ENCODE measurements at places on chromosomes 11 and 22.

DNA sequence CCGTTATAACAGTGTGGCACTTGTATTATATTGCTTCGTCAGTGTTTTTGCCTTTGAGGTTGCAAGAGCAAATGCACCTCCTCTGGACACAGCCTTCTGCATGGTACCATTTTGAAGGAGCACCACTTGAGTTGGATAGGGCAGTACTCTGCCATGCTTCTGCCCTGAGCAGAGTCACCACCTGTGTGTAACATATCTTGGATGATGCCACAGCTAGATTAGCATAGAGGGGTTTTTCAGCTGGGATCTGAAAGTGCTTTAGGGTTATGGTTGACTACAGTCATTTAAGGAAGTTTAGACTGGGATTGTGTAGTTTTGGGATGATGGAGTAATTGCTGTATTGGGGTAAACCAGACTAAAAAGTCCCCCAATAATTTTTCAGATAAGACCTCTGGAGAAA is 78.8 kb downstream of the PPP6R3 start:
- DNase-seq: no peak

DNA sequence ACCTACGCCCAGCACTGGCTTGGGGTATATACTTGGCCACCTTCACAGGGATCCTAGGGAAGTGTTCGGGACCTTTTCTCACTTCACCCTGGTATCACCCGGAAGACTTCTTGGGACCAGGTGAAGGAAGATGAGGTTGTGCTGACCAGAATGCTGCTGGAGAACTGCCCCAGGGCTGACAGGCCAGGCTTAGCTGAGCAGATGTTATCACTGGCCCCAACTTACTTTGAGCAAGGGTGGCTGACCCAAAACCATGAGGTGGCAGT is 4.5 kb downstream of the FTH1 start:
- DNase-seq: no peak

DNA sequence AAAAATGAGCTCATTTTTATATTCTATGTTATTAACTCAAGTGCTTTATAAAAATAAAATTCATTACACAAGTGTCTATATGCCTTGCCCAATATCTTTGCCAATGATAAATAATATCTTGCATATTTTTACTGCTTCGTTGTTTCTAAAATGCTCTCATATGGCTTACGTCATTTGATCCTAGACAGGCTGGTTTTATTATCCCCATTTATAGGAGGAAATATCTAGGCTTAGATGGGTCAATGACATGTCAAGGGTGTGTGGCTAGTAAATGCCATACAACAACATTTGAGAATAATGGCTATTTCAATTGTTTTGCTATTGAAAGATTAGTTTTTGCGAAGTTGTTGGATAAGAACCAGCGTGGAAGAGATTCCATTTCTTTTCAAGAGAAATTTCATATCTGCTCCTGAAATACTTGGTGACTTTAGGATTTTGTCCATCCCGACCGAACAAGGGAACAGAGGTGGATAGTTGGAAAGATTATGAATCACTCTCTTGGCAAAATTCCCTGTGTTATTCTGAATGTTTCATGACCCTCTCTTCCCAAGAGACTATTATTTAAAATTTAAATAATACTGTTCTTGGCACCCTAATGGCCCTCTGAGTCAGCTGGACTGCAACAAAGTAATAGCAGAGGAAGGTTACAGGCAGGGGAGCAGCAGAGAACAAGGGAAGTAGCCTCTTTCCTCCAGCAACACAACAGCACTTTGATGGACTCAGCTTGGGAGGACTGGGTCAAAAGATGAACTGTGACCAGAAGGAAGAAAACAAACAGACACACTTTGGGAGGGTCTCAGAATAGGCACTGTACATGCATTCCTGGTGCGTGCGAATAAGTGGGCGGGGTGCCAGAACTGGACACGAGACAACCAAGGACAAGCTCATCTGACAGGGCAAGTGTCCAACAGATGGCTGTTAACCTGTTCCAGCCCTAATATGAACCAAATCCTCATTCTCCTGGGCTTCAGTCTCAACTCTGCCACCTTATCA is 94.5 kb downstream of the ME3 start:
- no peak for DNase-seq

DNA sequence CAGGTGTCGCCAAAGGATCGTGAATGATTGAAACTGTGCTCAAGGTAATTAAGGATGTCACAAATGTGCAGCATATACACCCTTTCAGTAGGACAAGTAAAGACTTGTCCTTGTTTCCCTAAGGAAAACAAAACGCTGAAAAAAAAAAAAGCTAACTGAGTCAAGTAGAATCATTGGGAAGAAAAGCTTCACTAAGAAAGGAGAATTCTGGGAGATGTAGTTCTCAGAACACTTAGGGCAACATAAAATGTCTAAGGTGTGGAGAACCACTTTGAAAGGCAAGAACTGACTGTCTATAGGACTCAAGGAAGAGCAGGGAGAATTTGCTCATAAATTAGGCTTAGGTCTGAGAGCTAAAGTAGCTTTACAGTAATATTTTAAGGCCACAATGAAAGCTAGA is 2.9 kb upstream of the OR5T1 start:
- DNase-seq: no peak

- DNase-seq: no peak
Observed at GRCh38 chr11:17686231-17686980, 33.0 kb upstream of the MYOD1 start.

DNA sequence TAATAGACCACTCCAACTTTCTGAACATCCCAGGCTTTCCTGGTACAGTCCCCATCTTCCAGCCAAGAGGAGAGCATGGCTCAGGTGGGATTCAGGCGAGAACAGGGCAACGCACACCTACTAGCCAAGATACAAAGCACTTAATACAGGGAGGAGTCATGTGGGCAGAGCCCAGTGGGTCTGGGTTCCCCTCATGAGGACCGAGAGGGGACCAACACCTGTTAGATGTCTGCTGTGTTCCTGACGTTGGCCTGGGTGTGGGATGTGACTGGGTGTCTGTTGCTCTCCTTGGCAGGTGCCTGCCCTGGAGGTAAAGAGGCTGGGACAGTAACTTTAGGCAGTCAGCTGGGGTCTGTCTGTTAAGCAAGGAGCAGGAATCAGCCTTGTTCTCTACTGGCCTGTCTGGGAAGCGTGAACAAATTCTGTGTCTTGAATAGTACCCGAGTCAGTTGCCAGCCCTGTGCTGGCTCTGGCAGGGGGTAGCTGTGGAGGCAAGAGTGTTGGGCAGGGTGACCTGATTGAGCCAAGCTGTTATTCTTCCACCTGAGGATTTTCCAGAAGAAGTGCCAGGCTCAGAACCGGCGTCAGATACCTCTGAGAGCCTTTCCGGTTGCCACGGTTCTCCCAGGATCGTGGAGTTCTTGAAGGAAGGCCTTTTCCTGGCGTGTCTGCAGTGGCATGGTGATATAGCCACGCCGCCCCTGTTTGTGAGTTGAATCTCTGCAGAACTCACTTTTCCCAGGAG is 56.3 kb downstream of the BCR start:
- DNase-seq: no peak

- no peak for DNase-seq
Observed at GRCh38 chr22:43706151-43706550, 106.0 kb downstream of the EFCAB6 start.

DNA sequence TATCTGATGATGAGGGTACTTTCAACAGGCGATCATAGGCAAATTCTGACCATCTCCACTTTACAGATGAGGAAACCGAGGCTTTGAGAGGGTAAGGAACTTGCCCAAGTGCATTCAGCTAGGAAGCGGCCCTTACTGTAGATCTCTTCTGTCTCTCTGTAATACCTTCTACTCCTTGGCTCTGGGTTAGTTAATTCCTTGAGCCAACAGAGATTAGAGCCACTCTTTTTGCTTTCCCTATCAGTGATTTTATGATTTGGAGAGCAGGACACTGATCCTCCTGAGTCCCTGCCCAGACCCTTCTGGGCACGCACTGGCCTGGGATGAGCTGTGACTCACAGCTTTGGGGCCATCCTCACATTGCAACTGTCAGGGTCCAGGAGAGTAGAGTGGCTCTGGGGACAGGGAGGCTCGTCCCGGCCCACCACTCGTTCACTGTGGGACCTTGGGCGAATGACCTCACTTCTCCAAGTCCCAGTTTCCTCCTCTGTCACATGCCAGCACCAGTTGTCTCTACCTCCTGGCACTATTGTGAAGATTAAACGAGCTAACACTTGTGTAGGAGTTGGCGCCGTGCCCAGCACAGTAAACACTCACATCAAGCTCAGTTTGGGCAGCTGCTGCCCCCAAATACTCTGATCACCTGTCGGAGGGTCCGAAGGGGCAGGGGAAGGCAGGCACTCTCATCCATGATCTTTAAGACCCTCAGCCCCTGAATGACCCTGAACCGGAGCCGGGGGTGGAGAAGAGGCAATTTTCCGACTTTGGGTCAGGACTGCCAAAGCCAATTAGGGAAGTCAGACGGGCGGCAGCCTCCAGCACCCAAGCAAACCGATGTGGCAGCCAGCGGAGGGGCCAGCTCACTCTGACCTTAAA is 235.0 kb downstream of the MIAT start:
- no peak for DNase-seq

DNA sequence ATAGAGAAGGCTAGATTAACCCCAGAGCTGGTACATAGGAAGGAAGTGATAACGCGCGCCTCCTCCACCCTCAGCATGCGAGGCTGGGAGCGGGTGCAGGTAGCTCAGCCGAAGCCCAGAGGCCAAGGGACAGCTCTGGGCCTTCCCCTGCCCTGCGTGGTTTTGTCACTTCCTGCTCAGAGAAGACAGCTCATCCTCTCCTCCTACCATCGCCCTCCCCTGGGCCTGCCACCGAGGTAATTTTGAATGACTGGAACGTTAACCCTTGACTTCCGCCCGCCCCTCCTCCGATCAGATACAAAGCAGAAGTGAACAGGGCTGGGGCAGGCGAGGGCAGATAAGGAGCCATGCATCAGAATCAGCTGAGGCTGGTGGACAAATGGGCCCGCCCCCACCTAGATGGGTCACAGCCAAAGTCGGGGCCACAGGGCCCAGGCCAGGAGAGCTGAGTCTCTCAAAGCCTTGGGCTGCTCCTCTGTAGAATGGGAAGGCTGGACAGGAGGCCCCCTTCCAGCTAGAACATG is 1.6 kb downstream of the RAC2 start:
- peak; percentile 73 for DNase-seq

- DNase-seq: no peak
Observed at GRCh38 chr22:38075105-38075825, 8.7 kb downstream of the SLC16A8 start.

DNA sequence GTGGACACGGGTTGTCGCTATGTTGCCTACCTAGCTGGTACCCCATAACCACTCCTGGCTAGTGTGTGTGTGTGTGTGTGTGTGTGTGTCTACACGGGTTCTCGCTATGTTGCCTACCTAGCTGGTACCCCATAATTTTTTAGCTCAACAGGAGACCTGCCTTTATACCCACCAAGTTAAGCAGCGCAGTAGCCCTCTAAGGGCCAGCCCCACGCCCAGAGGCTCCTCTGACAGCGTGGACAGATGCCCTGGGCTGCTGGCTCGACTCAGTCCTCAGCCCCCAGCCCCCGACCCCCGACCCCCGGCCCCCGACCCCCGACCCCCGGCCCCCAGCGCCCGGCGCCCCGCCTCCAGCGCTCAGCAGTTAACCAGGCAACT is 351 bp upstream of the AKIP1 start:
- DNase-seq: no peak

- DNase-seq: no peak
Observed at GRCh38 chr11:129458756-129459535, 83.3 kb downstream of the BARX2 start.

DNA sequence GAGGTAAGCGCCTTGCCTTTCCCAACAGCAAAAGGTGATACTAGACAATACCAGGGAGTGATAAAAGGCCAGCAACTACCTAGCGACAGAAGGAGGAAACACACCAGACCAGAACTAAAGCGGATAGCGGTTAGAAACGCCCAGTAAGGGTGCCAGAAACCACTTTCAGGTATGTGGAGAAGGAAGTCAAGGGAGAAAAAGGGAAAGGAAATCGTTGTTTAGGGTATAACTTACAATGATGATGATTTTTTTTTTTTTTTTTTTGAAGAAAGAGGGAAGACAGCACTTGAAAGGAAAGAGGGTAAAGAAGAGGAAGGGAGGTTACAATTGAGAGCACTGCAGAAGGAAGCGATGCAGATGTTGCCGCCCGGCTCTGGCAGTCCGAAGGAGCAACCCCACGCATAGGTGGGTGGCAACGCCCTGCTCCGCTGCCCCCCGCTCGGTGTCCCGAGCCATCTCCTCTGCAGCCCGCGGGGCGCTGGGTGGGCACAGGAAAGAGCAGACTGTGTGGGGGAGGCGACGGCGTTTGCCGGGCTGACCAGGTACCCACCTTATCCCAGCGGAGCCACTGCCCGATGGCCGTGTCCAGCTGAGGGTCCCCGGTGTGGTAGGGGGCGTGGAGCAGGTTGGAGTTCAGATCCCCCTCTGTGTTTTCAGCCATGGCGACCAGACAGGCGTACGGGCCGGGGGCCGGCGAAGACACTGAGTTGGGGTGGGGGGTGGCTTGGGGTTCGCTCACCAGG is 561 bp downstream of the PGM2L1 start:
- no peak for DNase-seq

- DNase-seq: no peak
Observed at GRCh38 chr22:35379146-35379993, 1.5 kb upstream of the HMOX1 start.

DNA sequence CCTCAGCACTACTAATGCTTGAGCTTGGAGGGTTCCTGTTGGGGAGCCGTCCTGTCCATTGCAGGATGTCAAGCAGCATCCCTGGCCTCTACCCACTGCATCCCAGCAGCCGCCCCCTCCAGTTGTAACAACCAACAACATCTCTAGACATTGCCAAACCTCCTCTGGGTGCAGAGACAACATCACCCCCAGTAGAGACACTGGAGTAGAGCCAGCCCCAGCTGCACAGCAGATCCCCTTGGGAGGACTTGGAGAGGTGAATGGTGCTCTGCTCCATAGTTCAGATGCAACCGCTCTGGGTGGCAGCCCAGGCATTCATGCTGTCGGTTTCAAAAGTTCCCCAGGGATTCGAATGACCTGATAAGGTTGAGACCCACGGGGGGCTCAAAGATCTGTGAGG is 259.0 kb downstream of the MN1 start:
- DNase-seq: no peak

- DNase-seq: no peak
Observed at GRCh38 chr11:72932132-72932570, 117.9 kb downstream of the ATG16L2 start.

DNA sequence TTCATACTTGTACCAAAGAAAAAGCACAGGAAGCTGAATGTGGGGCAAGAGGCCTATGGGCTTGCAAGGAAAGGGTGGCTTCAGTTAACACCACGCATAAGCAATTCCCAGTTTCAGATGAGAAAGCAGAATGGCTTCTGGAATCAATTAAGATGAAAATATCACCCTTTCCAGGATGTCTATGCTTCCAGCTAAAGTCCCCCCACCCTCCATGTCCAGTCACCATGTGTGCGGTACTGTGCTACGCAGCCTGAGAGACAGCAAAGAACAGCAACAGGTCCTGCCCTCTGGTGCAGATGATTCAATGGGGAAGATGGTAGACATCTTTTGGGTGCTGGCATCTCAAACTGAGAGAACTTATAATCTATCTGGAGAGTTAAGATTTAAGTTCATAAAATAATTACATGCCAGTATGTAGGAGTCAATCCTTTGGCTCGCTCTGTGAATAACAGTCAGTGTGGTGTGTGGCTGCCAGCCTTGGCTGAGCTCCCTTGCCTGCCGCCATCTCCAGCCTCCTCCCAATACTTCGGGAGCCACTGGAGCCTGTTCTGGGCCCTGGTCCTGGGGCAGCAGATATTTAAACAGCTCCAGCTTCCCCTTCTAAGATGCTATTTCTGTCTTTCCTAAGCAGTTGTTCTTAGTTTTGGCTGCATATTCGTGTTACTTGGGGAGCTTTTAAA is 44.5 kb downstream of the ME3 start:
- DNase-seq: no peak

- DNase-seq: no peak
Observed at GRCh38 chr22:44133161-44133560, 47.6 kb upstream of the PARVG start.

Data from activated naive CD4-positive, alpha-beta T cell (primary cell).